HFF-Myc (cell line): ENCODE measurements at places on chromosomes 7 and 10.

DNA sequence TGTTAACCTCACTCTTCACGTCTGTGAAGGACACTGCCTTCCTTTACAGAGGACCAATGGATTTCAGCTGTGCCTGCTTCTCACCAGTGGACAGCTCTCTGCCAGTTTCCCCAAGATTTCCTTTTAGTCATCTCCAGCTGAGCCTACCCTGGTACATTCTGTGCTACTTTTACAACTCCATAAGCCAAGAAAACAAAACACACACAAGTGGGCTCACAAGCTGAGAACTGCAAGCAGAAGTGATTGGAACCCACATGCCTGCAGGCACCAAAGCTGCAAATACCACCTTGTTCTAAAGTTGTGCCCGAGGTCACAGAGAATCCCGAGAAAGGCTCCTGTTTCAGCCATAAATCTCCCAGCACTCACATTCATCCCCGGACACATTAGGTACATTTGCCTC, 636.8 kb downstream of the PHTF2 start:
- DNase-seq: no peak

DNA sequence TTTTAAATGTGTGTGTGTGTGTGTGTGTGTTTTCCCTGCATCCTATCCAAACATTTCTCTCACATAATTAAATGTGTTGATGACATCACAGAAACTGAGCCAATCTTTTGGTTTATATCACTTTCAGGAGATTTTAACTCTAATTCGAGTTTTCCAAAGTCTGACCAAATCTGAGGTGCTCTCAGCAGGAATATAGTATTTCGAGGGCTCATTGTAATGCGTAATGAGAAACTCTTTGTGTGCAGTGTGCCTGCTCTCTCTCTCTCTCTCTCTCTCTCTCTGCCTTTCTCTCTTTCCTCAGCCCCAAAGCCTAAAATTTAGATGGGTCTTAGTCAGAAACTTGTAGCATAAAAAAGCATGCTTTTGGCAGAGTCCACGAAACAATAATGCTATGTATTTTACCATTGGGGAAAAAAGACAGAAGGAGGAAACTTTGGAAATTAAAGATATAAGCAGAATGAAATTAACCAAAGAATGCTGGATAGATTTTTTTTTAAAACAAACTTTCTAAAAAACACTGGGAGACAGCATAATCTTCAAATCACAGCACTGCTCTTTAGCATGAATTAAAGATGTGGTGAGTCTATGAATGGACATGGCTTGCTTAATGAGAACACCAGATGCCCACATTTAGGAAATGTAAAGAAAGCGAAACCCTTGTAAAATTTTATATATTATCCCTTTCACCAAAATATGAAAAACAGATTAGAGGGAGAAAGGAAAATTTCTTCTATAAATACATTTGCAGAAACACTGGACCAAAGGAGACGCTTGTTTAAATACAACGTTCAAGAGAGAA, 206.8 kb upstream of the HABP2 start:
- no peak for DNase-seq

DNA sequence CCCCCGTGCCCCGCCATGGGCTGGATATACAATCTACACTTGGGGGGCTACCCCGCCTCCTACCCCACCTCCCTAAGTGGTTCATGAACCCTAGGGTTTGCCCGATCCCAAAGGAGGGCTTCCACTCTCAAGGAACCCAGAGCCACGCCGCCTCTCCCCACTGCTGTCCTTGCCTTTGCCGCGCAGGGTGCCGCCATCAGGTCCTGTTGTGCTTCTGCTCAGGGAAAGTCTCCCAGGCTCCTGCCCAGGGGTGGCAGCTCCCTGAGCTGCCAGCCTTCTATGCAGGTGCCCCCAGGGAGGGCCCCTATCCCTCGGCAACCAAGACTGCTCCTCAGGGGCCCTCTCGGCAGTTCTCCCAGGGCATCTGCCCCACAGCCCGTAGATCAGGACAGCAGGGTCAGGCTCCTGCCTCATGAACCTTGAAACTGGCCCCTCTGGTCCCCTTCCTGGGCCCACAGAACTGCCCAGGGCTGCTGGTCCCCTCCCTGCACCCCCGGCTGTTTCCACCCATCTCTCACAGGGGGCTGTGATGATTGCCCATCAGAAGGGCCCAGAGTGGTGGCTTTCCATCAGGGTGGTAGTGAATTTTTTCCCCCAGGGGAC, 13.0 kb upstream of the PCBD1 start:
- no peak for DNase-seq

DNA sequence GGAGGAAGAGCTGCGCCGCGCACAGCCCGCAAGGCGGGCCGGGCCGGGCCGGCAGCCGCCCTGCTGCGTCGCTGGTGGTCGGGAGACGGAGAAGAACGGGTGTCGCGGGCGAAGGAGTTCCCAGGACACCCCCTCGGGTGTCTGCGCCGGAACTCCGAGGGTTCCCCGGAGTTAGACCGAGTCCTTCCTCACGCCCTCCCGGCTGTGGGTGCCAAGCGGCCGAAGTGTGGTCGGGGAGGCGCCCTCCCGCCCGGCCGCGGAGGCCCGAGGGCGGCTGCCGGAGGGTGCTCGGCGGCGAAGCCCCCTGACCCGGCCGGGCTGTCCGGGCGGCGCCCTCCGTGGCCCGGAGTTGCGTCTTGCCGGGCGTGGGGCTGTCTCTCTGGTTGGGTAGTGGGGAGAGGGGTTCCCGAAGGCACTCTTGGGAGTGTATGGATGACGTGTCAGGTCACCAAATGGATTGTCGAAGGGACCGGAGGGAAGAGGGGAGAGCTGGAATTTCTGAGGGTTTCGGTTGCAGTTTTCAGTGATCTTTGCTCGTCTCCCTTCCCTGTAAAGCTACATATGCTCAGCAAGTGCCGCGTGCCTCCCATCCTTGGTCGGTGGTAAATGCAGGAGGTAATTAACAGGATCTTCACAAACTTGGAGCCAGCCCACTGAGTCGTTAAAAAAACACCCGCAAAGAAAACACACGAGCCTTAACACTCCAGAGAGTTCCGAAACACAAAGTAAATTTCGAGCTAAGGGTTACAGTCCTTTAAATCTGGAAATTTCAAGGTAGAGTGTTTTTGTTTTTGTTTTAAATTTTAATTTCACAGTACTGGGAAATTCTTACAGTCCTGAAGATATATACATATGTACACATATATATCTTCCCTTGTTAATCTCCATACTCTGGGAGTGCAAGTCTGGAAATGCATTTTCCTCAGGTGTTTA, 871 bp downstream of the ST7 start:
- DNase-seq: peak; percentile 73

DNA sequence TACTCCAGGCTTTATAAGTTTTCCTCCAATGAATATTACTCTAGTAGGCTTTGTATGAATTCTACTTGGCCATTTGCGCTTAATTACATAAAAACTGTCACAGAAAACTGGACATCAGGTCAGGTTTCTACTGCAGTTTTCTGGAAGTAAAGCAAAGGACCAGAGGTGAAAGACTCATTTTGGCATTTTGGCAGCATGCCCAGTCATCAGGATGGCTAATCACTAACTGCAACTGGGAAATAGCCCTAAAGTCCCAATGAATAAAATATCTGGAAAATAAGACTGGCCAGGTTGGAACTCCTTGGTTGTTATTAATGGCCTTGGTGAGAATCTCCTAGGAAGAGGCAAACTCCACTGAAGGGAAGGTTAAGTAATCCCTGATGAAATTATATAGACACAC, 75.5 kb downstream of the COPG2 start:
- no peak for DNase-seq
